ENCODE measurements at places on chromosomes 4 and X.

DNA sequence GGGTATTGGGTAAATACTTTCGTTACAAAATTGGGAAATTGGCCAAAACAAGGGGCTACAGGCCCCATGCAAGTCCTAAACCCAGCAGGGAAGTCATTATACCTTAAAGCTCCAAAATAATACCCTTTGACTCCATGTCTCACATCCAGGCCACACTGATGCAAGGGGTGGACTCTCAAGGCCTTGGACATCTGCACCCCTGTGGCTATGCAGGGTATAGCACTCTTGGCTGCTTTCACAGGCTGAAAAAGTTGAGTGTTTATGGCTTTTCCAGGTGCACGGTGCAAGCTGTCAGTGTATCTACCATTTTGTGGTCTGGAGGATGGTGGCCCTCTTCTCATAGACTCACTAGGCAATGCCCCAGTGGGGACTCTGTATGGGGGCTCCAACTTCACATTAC, 326.5 kb downstream of the TEX13C start:
- DNase-seq, result no peak

GRCh38 chr4:79682801-79683530, 274.9 kb upstream of the GK2 start:
- no peak for DNase-seq

- DNase-seq, result no peak
These were observed 39.9 kb upstream of the VAMP7 start for GRCh38 chrX:155841232-155841631.

DNA sequence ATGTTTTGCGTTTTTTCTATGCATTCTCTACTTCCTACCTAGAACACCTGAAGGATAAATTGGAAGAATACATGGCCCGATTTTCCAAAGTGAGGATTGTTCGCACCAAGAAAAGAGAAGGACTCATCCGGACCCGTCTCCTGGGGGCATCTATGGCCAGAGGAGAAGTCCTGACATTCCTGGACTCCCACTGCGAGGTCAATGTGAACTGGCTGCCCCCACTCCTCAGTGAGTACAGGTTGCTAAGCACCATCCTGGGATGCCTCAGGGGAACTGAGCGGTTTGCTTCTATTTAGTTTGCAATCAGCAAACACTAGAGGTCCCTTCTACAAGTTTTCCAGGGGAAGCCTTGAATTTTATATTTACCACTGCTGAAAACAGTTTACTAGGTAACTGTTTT, 359.3 kb upstream of the GALNT7 start:
- no peak for DNase-seq

DNA sequence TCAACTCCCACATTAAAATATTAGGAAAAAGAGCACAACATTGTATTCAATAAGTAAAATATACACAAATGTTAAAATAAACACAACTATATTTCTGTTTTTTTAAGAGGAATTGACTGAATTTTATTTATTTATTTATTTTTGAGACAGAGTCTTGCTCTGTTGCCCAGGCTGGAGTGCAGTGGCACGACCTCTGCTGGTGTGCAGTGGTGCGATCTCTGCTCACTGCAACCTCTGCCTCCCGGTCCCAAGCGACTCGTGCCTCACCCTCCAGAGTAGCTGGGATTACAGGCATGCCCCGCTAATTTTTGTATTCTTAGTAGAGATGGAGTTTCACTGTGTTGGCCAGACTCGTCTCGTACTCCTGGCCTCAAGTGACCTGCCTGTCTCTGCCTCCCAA, 31.4 kb downstream of the TEX13A start:
- no peak for DNase-seq

- DNase-seq, result no peak
These were observed at the start of gene STATH for GRCh38 chr4:69995526-69996016. TSS of gene STATH (plus strand) at chr4:69995966. CDS start at chr4:69998438, 2,472 bp downstream.

DNA sequence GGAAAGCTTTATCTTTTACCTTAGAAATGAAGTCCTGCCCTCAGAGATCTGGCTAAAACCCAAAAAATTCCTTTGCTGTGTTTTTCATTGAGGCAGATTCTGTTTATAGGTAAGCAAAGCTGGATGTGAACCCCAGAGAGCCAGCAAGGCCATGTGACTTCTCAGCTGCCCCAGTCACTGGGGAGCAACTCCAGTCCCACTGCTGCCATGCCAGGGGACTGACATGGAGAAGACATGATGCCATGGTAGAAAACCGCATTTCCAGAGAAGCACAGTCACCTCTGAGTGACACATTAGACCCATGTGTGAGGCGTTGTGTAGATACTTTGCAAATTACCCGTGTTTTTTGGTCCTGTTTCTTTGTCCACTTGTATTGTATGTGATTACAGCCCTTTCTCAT, 45.4 kb downstream of the PTTG2 start:
- DNase-seq, result no peak

DNA sequence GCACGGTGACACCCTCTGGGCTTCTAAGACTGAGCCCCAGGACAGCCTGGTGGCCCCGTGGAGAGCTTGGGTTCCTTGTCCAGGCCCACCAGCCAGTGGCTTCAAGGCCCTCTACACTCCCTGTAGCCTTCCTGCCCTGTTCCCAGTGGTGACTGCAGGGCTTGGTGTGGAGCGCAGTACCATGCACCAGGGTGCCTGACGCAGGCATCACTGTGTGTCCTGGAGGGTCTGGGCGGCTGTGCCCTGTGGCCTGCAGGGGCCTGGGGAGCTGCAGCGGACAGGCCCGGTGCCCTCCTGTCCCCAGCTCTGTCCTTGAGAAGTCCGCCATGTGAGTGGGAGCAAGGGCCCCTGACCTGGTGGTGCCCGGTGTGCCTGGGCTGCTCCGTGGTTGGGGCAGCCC, 4.3 kb downstream of the FGFRL1 start:
- no peak for DNase-seq

DNA sequence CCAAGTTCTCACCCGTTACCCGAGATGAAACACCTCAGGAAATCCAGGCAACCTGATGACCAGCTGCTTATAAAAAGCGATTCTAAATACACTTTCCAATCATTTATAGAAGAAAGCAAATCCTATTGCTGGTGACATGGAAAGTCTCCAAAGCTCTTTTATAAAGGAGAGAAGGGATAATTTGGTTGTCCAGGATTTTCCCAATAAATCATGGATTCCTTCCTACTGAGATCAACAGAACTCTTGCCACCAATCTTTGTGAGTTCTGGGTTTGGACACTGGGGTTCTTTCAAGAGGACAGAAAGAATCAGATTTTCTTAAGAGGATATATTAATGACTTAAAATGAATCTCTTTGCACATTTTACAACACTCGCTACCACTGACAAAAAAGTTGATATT, 24.7 kb upstream of the SOD3 start:
- DNase-seq, result no peak

GRCh38 chr4:11821772-11822430, 393.2 kb upstream of the HS3ST1 start:
- no peak for DNase-seq

DNA sequence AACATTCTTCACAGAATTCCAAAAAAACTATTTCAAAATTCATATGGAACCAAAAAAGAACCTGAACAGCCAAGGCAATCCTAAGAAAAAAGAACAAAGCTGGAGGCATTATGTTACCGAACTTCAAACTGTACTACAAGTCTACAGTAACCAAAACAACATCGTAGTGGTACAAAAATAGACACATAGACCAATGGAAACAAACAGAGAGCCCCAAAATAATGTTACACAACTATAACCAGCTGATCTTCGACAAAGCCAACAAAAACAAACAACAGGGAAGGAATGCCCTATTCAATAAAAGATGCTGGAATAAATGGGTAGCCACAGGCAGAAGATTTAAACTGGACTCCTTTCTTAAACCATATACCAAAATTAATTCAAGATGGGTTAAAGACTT, 1189.6 kb downstream of the PCDH18 start:
- DNase-seq, result no peak

DNA sequence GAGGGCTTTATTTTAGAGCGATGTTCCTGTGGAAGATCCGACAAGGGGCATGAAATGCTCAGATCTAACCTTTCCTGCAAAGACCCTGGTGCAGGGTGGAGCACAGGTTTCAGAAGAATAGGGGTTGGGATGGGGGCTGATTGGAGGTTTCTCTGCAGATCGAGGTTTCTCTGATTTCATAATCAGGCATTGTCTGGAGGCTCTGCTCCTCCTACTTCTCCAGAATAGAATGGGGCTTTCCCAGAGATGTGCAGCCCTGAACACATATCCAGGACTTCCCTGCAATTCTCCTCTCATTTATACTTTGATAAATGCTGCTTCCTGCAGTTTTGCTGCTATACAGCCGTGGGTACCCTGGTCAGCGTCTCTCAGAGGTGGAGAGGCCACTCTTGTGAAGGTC, 397.6 kb upstream of the BOD1L1 start:
- DNase-seq, result no peak

DNA sequence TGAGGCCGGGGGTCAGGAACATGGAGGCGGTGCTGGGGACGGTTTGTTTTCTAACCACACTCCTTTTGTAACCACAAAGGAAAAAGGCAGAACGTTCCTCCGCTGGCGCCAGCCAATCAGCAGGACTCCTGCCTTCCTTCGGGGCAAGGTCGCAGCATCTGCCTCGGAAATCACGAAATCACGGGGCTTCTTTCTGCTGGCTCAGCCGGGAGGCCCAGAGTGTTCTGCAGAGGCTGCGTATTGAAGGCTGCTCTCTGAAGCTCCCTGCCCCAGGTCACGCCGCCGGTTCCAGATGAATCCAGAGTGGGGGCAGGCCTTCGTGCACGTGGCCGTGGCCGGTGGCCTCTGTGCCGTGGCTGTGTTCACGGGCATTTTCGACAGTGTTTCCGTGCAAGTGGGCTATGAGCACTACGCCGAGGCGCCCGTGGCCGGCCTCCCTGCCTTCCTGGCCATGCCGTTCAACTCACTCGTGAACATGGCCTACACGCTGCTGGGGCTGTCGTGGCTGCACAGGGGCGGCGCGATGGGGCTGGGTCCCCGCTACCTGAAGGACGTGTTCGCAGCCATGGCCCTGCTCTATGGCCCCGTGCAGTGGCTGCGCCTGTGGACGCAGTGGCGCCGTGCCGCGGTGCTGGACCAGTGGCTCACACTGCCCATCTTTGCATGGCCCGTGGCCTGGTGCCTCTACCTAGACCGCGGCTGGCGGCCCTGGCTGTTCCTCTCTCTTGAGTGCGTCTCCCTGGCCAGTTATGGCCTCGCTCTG, 9.4 kb downstream of the TMEM187 start:
- DNase-seq, result peak; percentile 77

DNA sequence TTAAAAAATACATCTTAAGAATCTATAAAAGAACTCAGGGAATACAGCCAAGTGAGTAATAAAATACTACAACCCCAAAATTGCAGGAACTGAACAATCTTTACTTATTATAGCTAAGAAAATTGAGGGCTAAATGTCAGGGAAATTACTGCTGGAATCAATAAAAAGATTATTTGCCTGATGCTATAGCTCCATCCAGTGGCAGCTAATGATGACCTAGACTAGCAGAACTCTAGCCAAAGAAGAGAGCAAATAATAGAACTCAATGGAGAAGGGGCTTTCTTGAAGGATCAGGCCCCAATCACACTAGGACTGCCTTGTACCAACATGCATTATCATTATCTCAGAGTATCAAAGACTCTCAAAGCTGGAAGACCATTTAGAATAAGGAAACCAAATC, 85.0 kb upstream of the FAM241A start:
- no peak for DNase-seq

GRCh38 chr4:156971165-156971675, 379 bp downstream of the PDGFC start:
- DNase-seq, result no peak

- DNase-seq, result no peak
These were observed 61.6 kb upstream of the CD99 start for GRCh38 chrX:2629316-2630007.

Data from stimulated activated CD4-positive, alpha-beta T cell treated with anti-CD3 and anti-CD28 coated beads, Interleukin-1b, Interleukin-23, amount 100 ng/mL, for 48 hours (primary cell).